ENCODE measurements at places on chromosomes 16 and 17.

DNA sequence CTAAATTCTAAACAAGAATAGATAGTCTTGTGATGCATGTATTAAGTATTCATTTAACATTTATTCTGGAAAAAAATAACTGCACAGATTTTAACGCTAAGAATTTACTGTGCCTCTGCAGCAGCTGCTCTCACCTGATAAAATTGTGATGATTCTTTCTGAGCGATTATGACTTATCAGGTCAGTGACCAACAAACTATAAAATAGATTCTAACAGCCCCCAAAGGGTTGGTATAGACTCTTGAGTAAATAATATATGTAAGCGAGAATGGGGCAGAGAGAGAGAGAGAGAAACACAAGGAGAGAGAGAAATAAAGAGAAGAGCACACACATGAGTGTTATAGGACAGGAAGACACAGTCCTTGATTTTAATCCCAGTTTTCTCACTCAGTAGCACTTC is 144.4 kb downstream of the SNX11 start:
- no peak for DNase-seq

DNA sequence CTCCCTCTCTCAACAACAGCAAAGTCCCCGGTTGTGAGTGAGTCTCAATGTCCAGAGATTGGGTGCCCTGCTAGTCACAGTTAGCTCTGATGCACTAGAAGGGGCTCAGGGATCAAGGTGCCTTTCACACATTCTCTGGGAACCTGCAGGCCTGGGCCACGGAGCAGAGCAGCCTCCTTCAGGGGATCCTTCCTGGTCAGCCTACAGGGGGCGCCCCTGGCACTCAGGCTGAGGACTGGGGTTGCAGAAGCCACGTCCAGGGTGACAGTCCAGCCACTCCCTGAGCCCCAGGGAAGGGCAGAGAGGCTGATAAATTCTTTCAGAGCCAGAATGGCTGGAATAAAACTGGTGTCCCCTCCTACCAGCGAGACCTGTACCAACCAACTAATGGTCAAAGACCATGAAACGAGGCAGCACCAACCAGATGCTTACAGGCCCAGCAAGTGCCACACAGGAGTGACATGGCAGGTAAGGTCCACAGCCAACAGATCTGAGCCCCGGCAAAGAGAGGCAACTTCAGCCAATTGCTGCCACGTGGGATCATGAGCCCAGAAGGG is 43.5 kb downstream of the ST3GAL2 start:
- peak; percentile 59 for DNase-seq

DNA sequence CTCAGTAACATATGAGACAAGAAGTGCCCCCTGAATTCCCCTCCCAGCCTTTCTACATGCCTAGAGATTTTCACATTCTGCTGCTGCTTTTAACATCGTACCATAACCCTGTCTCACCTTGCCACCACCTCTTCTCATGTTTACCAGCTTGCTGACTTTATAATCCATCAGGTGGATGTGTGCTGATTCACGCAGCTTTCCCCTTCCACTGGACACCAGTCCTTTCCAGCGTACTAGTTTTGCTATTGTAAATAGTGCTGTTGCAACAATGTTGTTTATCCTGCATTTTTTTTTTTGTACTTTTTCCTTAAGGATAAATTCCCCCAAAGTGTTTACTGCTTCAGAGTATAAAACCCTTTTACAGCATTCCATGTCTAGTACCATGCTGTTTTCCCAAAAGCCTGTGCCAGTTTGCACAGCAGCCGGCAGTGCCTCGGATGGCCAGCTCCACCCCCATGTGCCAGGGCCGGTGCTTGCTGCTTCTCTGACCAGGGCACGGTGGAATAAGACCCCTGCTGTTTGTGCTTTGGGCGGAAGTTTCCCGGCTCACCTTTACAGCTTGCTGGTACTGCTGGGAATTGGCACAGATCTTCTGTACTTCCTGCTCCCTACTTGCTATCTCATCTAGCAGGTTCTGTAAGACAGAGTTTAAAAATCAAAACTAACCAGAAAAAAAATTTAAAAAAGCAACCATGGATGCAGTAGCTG is 41.3 kb downstream of the UBN1 start:
- DNase-seq = no peak

DNA sequence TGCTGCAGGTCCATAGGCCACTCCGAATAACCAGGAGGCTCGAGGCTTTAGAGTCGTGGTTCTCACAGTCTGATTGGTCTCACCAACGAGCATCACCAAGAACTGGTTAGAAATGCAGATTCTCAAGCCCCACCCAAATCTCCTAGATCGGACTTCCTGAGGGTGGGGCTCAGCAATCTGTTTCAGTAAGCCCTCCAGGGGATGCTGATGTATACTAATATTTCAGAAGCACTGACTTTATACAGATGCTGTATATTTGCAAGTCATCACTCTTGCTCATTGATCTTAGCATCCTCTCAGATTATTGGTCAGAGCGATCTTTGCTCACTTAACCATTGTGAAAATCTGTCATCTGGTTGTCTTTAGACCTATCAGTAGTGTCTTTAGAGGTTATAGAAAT is 4.4 kb upstream of the VAC14 start:
- DNase-seq = no peak

- peak; percentile 27 for DNase-seq
These were observed 4.2 kb upstream of the ARHGAP27 start for GRCh38 chr17:45436625-45437464.

GRCh38 chr16:610513-611381 is 20.0 kb upstream of the WFIKKN1 start:
- peak; percentile 41 for DNase-seq

DNA sequence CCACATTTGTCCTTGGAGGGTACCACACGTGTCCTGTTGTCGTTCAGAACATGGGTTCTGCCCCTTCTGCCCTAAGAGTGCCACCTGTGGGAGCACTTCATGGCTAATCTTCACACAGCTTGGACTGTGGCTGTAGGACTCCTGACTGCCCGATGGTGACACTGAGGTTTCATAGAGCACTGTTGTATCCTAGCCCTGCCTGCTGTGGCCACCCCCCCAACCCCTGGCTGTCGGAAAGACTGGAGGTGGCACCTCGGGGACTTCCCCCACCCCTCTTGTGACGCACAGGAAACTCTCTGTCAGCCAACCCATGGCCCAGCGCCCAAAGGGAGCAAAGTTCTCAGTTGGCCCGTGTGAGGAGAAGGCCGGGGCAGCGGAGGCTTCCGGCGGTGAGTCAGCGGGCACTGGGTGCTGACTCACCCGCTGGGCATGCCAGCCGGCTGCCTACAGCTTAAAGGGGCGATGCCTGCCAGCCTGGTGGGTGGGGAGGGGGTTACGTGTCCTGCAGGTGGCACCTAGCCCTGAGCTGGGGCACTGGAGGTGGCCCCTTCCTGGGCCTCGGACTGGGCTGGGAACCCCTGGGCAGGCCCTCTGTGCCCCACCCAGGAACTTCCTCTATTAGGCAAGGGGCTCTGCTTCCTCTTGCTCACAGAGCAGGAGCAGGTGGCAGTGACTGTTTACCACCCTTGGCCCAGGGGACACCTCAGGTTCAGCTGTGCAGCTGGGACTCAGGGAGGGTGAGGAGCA is 3.4 kb downstream of the MAP2K3 start:
- peak; percentile 91 for DNase-seq

- peak; percentile 92 for DNase-seq
These were observed 265.1 kb downstream of the PRKCA start for GRCh38 chr17:66567234-66568170.

GRCh38 chr17:22265807-22266206 is 573.5 kb downstream of the KCNJ18 start:
- no peak for DNase-seq

GRCh38 chr17:43915559-43915958 is 8.2 kb upstream of the MPP2 start:
- no peak for DNase-seq

GRCh38 chr16:29820271-29820701 is at the start of gene MVP:
Gene MVP, plus strand, starts transcription at chr16:29820462. Its CDS starts 10,088 bp downstream, at chr16:29830550.
- peak; percentile 74 for DNase-seq

DNA sequence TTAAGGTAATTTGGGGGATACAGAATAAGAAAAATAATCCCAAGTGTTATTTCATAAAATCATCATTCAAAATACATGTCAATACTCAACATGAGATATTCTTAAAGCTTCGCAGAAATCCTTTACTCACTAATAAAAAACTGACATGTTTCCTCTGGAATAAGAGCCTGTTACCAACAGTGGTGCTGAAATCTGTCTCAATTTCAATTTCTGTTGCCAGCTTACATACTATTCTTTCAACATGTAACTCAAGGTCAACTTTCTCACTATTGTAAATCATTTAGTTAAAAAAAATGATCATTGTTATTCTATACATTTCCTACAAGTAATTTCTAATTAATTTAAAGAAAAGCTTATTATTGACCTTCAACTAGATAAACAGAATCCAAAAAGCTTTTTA is 67.9 kb downstream of the CEP95 start:
- peak; percentile 20 for DNase-seq

DNA sequence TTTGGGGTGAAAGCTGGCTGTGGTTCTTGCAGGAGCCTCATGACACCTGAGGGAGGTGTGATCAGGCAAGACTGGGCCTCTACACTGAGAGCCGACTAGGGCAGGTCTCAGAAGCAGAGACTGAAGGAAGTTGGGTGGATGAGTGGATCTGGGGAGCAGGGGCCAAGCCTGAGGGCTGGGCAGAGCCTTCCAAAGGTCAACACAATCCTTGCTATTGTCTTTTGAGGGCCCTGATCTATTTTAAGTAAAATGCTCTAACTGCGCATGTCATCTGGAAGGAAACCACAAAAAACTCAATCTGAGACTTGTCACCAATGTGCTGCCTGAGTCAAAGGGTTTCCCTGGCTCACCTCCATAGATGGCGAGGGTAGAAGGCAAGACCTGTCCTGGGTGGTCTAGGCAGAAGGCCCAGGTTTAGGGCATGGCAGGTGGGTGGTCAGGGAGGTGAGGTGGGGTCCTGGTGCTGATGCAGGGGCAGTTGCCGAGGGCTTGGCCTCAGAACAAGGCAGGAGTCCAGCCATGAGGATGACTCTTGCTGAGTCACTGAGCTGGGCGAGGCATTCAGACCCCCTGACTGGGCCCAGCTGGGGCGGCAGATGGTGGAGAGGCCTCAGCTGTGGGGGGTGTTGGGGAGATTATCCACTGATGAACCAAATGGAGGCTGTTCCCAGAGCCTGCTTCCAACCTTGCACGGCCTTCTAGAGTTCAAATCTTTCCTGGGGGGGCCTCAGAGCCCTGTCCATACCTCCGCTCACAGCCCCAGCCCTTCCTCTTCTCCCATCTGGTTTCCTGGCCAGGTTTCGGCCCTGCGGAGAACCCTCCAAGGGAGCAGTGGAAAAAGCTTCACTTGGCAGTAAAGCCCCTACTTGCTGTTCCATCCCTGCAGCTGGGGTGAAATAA is 5.1 kb downstream of the MVP start:
- DNase-seq = peak; percentile 87

GRCh38 chr16:77780378-77780837 is 8.0 kb upstream of the VAT1L start:
- DNase-seq = peak; percentile 93

DNA sequence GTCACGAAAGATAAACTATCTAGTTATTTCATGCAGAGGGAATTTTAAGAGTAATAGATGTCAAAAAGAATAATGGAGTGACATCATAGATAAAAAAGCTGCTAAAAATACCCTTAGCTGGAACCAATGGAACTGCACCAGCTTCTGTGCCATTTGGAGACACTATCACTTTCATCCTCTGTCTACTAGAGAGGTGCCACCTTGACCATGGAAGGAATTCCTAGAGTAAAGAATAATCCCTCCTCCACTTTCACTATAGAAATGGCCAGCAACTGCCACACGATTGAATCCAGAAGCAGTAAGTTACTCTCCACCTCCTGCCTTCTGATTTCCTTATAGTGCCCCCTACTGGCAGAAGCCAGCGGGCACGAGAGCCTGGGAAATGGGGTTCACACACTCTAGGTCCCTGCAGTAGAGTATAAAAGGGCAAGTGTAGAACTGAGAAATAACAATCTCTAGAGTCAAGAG is 2.8 kb upstream of the ALDH3A2 start:
- DNase-seq = peak; percentile 39

DNA sequence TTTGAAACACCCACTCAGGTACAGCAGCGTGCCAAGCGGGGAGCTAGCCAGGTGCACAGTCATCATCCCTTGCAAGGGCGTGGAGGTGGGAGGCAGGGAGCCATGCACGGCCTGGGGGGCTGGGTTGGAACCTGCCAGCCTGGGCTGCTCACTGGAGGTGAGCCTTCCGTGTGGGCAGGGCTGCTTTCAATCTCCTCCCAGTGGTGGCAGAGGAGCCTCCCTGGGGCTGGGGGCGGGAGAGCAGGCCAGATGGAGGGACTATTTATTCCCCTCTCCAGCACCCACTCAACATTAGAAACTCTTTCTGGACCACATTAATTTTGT is 90.3 kb downstream of the KATNIP start:
- no peak for DNase-seq

GRCh38 chr16:24758373-24758772 is 28.9 kb downstream of the TNRC6A start:
- DNase-seq = peak; percentile 39

Measured in choroid plexus epithelial cell (primary cell).